Stimulated activated CD4-positive, alpha-beta T cell treated with anti-CD3 and anti-CD28 coated beads, Interleukin-4, amount 100 ng/mL, for 24 hours (primary cell): ENCODE measurements at places on chromosomes 12 and 14.
A peak's percentile ranks its signal among the peaks of the same experiment; 100 is the strongest.

GRCh38 chr12:131672311-131672940 is 38.5 kb upstream of the SFSWAP start:
- DNase-seq = no peak

GRCh38 chr14:91372671-91373495 is 44.7 kb downstream of the CCDC88C start:
- DNase-seq = no peak

DNA sequence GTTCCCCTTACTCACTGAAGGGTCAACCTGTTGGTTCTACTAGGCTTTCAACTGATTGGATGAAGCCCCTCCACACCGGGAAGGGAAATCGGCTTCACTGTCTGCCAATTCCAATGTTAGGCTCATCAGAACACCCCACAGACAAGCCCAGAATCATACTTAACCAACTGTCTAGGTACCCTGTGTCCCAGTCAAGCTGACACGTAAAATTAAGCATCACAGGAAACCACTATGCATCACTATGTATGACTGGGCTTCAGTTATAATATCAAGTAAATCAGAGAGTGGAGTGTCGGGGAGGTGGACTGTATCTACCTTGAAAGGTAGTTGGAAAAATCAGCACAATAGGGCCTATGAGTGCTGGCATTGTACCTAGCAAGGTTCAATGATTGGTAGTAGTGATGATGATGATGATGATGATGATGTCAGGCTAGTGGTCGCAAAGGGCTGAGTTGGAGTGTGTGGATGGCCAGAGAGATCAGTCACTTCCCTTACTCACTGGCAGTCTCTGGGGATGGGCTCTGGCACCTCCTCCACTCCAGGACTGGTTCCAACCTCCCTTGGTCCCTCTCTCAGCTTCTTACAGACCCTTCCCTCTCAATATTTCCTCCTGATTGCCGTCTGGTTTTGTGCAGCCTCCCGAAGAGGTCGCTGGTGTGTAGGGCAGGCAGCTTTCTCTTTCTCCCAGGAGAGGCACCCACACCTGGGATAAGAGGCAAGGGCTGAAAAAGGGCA is 3.3 kb upstream of the ATG101 start:
- DNase-seq = no peak

DNA sequence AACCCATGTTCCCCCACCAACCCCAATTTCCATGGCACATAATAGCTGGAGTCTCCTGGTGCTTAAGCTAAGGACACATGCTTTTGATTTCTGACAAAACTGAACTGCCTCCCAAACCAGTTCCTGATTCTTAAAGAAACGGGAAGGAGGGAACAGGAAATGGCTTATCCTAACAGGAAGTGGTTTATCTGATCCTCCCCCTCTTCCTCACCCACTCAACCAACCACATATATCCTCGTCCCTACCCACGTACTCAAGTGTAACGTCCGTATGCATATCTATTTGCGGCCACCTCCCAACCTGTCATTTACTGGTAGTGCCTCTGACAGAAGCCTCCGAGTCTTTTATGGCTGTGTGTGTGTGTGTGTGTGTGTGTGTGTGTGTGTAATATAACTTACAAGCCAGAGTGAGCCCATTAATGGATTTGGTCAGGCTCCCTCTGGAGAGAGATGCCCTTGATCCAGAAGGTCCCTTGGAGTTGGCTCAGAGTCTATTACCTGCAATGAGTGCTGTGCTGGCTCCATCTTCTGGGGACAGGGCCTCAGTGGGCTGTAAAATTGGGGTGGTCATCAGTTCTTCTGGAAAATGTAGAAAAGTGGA is 7.7 kb downstream of the DAZAP2 start:
- peak; percentile 30 for DNase-seq

- DNase-seq = no peak
Observed at GRCh38 chr12:116502141-116502725, 56.9 kb upstream of the MAP1LC3B2 start.

GRCh38 chr12:10126413-10126812 is 3.6 kb downstream of the CLEC7A start:
- DNase-seq = no peak

- DNase-seq = no peak
Observed at GRCh38 chr12:52295663-52296062, 4.3 kb upstream of the KRT81 start.

DNA sequence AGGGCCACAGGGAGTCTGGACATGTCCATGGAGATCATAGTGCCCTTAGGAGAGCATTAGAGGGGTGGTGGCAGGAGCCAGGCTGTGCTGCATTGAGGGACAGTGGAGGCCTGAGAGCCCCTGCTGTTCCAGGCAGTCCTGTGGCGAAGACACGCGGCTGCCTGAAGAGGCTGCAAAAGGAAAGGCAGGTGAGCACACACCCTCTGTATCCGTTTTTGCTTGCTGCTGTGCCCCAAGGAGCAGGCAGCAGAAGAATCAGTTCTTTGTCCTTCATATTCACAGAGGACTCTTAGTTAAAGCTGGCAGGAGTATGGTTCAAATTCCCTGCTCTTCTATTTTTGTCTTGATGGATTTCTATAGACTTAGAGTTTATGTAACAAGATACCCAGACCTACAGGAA is 4.5 kb downstream of the SLC35E3 start:
- DNase-seq = no peak

GRCh38 chr12:102322254-102322653 is 124.6 kb upstream of the PMCH start:
- no peak for DNase-seq

GRCh38 chr12:75725521-75726111 is 214.2 kb upstream of the KRR1 start:
- DNase-seq = no peak

DNA sequence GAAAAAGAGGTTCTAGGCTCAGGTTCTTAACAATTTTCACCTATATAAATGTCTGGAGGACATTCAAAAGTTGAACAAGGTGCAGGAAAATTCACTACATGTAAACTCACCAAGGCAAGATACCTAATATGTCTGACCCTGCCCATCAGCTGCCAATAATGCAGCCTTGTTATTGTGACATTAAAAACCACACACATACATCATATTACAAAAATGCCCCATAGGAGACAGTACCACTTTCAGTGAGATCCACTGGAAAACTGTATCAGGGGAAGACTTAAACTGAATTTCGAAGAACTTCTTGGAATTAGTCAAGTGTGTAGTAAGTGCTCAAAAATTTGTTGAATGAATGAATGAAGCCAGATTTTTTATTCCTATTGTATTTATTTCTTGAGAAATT is 83.1 kb downstream of the KICS2 start:
- DNase-seq = no peak

DNA sequence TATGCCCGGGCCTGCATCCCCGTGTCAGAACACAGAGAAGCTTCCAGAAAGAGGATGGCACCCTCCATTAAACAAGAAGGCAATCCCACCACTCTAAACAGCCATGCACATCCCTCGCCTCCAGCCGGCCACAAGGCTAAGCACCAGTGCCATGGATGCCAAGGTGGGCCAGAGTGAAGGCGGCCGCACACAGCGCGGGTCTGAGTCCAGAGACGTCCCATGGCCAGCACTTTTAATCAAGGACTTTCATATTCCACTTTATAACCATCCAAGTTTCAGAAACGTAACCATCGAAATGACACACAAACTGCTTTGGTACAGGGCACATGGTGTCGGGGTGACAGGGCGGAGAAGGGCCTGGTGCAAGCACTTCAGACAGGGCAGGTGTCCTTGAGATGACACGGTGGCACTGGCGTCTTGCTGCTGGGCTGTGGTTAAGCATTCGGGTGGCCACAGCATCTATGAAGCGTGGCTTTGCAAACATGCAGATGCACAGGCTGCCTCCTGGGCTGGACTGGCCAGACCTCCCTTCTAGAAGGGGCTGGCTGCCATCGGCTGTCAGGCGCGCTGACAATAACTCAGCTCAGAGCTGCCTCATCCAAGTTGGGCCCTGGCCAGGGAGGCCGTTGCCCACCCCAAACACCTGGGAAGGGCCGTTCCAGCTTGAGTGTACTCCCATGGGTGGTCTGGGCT is 117.2 kb downstream of the RFLNA start:
- no peak for DNase-seq

DNA sequence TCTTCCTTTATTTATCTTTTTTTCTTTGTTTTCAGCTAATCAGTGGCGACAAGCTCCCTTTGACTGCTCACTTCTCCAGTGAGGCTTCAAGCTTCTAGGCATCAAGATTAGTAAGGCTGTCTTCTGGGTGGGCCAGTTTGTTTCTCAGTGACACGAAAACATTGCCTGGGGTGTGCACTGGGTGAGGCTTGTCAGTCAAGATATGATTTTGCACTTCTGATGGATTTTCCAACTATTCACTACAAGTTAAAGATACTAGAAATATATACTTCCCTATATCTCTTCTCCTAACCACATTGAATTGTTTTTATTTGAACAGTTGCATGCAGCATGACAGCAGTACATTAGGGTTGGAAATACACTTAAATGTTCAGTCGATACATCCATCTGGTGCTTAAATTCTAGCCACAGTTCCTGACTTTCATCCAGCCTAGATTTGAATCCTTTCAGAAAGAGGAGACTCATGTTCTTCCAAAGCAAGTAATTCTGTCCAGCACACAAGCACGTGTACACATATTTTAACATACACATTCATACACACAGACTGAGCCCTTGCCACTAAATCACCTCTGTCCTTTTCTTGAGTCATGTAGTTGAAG is 275.6 kb upstream of the NOVA1 start:
- no peak for DNase-seq

DNA sequence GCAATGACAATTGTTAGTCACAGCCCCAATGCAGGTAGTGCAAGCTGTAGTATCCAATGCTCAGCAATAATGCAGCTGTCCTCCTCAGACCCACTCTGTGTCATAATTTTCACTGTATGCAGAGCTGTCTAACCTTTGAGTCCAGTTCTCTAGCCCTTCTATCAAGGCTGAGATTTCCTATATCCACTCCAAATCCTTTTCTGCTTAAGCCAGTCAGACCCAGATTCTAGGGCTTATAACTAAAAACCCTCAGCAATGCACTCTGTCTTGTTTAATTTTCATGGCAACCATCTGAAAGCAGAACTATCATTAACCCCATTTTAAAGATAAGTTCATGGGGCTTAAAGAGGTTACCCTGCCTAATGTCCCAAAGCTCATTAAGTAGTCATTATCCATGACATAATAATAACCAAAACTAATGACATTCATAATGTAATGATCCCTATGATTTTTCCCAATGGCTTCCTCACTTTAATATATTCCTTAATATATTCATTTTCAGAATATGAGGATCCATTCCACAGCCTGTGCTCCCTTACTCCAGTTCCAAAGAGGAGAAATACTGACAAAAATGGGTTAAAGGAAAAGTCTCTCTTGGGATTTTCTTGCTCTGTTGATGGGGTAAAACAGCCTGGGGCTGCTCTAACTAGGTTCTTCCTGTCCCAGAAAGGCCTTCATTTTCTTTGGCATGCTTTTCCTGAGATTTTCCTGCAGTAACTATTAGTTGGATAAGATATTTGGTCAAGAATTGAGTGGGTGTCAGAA is 29.5 kb downstream of the TXNDC16 start:
- no peak for DNase-seq

DNA sequence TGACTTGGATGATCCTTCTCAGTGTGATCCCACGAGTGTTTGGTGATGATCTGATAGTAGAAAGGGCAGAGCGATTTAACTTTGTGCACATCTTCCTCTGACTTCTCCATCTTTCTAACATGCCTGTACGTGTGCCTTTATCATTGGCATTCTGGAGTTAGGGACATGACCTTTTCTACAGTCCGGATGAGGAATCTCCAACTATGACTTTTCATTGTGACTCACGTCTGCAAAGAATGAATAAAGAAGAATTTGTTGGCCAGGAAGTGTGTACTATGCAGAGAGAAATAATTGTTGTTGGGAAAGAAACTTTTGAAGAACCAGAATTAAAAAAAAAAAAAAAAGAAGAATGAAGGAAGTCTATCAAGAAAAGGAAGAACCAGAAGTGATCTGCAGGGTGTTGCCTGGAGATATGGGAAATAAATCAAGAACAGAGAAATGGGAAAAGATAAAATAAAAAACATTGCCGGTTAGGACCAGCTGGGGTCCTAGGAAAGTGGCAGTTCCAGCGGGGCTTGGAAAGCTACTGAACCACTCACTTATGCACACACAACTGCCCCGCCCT is 25.3 kb downstream of the PPFIBP1 start:
- no peak for DNase-seq

- DNase-seq = no peak
Observed at GRCh38 chr12:14911131-14911530, 25.5 kb upstream of the MGP start.

- DNase-seq = no peak
Observed at GRCh38 chr12:48351022-48351708, 446 bp upstream of the ZNF641 start.

GRCh38 chr14:55921511-55921910 is 196.7 kb upstream of the PELI2 start:
- DNase-seq = no peak

DNA sequence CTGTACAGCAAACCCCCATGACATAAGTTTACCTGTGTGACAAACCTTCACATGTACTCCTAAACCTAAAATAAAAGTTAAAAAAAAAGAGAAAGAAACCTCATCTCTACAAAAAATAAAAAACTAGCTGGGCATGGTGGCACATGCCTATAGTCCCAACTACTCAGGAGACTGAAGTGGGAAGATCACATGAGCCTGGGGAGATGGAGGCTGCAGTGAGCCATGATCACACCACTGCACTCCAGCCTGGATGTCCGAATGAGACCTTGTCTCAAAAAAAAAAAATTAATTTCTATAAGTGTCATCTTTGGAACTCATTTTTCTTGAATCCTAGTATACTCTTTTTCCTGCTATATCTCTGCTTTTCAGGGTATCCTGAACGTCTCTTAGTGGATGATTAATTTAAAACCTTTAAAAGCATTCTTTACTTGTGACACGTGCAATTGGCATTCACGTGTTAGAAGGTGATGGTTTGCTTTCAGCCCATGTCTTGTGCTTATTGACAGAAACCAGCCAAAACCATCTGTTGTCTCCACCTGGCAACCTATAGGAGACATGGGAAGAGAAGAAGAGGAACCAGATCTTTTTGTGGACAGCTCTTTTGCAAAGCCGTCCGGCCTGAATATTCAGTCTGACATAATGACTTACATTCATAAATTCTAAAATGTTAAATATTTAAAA is 30.6 kb upstream of the PPFIBP1 start:
- no peak for DNase-seq

DNA sequence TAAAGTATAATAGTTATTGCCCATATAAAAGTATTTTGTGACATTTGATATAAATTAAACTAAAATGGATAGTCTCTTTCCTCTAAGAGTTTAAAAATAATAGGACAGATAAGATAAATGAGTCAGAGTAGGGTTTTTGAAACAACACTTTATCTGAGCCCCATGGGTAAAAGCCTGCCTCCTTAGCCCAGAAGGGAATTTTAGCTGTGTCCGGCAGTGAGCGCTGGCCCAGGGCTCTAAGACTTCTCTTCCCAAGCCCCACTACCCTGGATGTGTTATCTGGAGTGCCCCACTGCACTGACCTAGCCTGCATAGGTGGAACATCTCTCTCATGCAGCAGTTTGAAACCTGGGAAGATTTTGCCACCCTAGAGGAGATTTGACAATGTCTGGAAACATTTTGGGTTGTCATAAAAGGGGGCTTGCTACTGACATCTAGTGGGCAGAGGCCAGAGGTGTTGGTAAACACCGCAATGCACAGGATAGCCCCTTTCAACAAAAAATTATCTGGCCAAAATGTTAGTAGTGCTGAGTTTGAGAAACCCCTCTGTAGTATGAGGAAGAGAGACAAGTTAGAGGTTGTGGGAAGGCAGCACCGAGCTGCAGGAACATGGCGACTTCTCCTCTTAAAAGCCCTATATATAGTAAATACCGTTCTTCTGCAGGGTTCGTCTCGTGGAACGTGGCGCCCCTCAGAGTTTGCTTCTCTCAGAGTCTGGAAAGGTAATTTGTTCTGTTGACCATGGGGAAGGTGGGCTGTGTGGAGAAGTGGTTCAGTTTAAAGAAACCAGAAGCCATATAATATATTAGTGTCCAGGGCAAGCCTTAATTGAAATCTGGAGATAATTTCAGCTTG is 29.3 kb upstream of the ATF1 start:
- peak; percentile 13 for DNase-seq
